ENCODE measurements at places on chromosomes 6 and 20.

- DNase-seq: no peak
Observed at GRCh38 chr6:83633149-83633548, 75.8 kb downstream of the SNAP91 start.

DNA sequence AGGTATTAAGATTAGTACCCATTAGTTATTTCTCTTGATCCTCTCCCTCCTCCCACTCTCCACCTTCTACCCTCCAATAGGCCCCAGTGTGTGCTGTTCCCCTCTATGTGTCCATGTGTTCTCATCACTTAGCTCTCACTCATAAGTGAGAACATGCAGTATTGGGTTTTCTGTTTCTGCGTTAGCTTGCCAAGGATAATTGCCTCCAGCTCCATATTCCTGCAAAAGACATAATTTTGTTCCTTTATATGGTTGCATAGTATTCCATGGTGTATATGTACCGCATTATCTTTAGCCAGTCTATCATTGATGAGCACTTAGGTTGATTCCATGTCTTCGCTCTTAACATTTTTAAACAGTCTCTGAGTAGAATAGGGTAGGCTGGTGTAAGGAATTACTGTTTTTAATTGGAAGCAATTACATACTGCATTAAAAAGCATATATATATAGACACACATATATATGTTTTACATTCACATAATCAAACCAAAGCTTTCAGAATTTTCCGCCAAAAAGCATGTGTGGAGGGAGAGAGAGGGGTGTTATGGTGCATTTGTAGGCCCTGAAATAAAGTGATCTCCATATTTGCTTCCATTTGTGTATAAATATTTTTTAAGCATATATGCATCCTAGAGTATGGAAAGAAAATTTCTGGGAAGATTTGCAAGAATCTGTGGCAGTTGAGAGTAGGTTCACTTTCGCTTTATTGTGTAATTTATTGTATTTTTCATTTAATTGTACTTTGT, 709 bp upstream of the ANKEF1 start:
- DNase-seq: no peak

DNA sequence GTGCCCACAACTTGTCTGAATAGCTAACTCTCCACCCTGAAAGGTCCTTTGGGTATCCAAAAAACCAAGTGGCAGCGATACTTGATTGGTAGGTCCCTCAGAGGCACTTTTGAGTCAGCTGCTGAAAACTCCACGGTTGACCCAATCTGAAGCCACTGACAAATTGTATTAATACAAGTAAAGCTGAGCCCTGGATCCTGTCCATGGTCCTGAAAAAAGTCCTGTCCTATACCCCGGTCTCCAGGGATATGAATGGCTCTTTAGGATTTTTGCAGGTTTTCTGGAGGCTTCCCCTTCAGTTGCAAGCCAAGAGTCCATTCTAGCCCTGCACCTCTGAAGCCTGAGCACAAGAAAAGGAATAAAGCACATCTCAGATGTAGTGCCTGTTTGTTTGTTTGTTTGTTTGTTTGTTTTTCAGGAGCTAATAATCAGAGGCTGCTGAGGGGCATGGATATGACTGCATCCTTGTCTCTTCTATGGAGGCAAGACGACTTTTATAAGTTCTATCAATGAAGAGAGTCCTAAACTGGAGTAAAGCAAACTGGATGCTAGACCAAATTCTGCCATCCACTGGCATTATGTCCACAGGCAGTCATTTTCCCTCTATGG, 1.7 kb upstream of the SLC12A5 start:
- peak; percentile 63 for DNase-seq

GRCh38 chr6:74280130-74280692, 584.2 kb downstream of the CD109 start:
- no peak for DNase-seq

GRCh38 chr6:131049608-131050007, 13.4 kb downstream of the EPB41L2 start:
- no peak for DNase-seq

DNA sequence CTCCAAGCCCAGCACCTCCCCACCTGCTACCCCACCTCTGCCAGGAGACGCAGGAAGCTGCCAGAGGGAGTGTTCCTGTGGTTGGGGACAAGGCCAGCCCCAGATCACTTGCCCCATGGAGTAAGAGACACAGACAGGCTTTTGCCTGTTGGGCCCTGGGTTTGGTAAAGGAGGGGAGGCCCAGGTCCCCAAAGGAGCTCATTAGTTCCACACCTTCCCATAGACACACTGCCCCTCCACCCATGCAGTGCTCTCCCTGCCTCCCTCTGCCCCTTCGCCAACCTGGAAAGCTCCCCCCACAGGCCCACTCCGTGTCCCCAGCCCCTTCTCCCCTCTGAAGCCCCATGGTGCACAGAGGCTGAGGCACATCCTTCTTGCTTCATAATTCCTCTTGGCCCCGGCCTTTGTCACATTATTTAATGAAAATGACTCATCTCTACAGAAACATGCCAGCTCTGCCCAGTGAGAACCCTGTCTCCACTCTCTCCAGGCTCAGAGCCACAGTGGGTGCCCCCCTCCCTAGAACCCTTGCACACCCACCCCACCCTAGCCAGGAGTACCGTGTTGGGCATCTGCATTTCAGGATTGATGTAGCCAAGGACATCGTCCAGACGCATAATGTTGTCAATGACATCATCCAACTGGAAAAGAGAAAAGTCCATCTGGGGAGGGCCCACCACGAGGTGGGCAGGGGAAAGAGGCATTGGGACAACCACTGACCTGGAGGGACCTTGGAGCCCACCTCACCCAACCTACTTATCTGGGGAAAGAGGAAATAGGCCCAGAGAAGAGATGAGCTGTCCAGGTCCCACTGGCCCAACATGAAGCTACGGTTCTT, 46.0 kb downstream of the TFEB start:
- peak; percentile 15 for DNase-seq

DNA sequence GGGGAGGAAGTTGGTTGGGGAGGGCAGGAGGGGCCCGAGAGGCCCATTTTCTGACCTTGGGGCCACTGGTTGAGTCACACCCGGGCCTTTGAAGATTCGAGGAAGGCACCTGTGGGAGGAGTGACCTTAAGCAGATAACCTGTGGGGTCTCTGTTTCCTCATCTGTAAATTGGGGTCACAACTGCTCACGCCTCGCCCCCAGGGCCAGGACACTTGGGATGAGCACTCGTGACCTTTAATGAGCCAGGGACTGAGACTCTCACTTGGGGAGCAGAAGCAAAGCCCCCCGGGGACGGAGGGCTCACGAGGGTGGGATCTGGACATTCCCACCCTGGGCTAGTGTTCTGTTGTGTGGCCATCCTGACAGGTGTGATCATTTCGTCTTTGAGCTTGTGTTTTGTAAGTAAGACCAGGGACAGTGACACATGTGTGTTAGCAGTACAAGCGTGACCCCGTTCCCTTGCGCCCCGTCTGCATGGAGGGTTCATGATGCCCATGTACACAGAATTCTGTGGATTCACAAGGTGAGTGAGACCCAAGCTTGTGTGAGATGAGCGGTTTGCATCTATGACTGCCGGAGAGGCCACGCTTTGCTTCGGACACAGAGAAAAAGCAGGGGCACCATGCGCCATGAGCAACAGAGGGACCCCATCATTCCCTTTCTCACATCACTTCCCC, 79.3 kb upstream of the PMEPA1 start:
- no peak for DNase-seq

DNA sequence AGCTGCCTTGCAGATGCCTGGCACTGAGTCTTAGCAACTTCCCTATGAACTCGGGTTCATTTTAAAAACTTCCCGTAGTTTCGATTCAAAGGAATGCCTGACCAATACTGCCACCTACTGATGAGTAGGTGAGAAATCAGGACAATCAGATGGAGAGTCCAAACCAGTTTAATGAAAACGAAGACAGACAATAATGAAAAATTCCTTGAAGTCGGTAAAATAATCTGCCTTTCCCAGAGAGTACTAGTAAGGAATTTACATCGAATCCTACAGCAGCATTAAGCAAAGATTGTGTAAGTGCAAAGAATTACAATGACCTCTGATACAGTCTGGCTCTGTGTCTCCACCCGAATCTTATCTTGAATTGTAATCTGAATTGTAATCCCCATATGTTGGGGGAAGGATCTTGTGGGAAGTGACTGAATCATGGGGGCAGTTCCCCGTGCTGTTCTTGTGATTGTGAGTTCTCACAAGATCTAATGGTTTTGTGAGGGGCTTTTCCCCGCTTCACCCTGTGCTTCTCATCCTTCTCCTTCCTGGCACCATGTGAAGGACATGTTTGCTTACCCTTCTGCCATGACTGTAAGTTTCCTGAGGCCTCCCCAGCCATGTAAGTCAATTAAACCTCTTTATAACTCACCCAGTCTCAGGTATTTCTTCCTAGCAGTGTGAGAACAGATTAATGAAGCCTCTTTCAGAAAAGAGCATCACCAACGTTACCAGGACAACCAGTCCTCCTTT, 134.4 kb downstream of the ARHGAP18 start:
- peak; percentile 75 for DNase-seq

- peak; percentile 51 for DNase-seq
Observed at GRCh38 chr6:138607478-138608433, 108.5 kb upstream of the NHSL1 start.

GRCh38 chr6:150352321-150353296, 16.2 kb upstream of the IYD start:
- peak; percentile 70 for DNase-seq

- DNase-seq: no peak
Observed at GRCh38 chr6:134934793-134935485, 15.0 kb downstream of the ALDH8A1 start.

GRCh38 chr20:51098284-51098810, 75.4 kb upstream of the KCNG1 start:
- DNase-seq: no peak

- DNase-seq: no peak
Observed at GRCh38 chr20:59398537-59399205, 98.3 kb downstream of the EDN3 start.

- no peak for DNase-seq
Observed at GRCh38 chr20:61394088-61394799, 142.2 kb downstream of the CDH4 start.

GRCh38 chr6:82704045-82704444, 340.4 kb downstream of the TPBG start:
- peak; percentile 2 for DNase-seq

DNA sequence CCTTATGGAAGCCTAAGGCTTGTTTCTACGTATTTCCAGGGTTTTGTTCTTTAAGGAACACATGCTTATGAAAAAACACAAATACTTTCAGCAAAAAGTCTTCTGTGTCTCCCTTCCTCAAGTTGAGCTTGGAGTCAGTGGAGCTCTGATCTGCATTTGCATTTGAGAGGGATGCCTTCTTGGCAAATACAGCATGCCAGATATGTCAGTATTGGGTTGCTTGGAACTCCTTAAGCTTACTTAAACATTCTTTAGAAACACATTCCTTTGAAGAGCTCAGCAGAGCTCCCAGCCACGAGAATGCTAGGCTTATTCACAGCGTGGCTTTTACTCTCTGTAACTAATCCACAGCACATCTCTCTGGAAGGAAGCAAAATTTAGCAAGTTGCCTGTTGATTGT, 68.3 kb downstream of the ANKRD6 start:
- DNase-seq: no peak

- DNase-seq: no peak
Observed at GRCh38 chr20:24813936-24814335, 135.1 kb upstream of the CST7 start.

- DNase-seq: no peak
Observed at GRCh38 chr6:55047451-55048044, 126.8 kb upstream of the HCRTR2 start.

- DNase-seq: no peak
Observed at GRCh38 chr20:3922223-3922982, 33.2 kb downstream of the PANK2 start.

DNA sequence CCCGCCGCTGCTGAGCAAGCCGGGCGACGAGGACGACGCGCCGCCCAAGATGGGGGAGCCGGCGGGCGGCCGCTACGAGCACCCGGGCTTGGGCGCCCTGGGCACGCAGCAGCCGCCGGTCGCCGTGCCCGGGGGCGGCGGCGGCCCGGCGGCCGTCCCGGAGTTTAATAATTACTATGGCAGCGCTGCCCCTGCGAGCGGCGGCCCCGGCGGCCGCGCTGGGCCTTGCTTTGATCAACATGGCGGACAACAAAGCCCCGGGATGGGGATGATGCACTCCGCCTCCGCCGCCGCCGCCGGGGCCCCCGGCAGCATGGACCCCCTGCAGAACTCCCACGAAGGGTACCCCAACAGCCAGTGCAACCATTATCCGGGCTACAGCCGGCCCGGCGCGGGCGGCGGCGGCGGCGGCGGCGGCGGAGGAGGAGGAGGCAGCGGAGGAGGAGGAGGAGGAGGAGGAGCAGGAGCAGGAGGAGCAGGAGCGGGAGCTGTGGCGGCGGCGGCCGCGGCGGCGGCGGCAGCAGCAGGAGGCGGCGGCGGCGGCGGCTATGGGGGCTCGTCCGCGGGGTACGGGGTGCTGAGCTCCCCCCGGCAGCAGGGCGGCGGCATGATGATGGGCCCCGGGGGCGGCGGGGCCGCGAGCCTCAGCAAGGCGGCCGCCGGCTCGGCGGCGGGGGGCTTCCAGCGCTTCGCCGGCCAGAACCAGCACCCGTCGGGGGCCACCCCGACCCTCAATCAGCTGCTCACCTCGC, 1.5 kb downstream of the ARID1B start:
- DNase-seq: peak; percentile 50

DNA sequence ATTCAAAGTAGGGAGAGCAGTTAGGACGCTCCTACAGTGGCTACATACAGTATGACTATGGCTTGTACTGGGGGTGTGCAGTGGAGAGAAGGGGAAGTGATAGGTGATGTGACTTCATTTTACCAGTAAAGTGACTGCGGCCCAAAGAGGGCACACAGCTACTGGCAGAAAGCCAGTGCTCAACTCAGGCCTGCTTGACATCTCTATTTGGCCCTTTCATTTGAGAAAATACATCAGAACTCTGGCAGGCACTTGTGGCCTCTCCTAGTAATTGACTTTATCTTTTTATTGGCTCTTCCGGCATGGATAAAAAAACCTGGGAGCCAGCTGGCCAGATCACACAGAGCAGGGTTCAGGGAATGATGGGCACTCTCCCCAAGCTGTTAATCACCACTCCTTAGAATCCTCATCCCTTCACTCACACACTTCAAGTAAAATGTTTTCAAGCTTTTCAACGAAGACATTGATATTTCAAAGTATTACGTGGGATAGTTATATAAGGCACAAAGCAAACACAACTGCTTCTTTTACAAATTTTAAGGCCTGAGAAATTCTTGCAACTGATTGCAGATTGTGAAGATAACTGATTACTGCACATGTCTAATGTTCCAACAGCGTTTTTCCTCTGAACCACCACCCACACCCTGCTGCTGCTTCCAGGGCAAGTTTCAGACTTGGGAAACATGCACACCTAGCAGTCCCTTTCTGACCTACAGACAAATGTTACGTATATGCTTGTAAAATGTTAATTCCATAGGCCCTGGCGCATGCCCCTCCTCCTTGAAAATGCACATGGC, 73.5 kb downstream of the TNFRSF21 start:
- no peak for DNase-seq

DNA sequence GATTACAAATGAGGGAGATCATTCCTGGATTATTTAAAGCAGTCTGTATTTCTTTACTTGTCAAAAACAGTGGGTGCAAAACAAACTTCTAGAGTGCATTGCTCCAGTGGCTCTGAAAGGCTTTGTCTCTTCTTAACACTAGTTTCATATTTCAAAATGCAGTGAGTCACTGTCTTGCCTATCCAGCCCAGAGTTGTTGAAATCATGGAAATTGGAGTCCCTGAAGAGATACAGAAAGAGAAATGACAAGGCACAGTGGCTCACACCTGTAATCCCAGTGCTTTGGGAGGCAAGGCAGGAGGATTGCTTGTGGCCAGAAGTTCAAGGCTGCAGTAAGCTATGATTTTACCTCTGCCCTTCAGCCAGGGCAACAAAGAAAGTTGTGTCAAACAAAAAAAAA, 11.3 kb downstream of the SLC2A12 start:
- DNase-seq: peak; percentile 67
